ENCODE measurements at places on chromosomes 7 and 10.

DNA sequence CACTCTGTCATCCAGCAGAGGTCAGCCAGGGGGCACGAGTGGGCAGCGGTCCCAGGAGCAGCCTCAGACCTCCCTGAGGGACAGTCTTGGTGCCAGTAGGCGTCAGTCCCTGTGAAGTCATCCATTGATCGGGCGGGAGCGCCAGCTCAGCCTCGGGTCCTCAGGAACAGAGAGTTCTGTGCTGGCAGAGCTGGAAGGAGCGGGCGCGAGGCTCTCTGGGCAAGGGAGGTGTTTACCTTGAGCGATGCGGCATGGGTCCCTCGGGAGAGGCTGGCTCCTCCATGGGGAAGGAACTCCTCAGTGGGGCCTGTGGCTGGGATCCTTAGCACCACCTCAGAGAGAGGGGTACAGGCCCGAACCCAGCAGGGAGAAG lies 101.1 kb upstream of the PPIF start:
- no peak for DNase-seq

GRCh38 chr10:129770286-129770685 lies 193.8 kb downstream of the EBF3 start:
- no peak for DNase-seq

GRCh38 chr10:29063806-29064644 lies 224.8 kb upstream of the LYZL1 start:
- no peak for DNase-seq

DNA sequence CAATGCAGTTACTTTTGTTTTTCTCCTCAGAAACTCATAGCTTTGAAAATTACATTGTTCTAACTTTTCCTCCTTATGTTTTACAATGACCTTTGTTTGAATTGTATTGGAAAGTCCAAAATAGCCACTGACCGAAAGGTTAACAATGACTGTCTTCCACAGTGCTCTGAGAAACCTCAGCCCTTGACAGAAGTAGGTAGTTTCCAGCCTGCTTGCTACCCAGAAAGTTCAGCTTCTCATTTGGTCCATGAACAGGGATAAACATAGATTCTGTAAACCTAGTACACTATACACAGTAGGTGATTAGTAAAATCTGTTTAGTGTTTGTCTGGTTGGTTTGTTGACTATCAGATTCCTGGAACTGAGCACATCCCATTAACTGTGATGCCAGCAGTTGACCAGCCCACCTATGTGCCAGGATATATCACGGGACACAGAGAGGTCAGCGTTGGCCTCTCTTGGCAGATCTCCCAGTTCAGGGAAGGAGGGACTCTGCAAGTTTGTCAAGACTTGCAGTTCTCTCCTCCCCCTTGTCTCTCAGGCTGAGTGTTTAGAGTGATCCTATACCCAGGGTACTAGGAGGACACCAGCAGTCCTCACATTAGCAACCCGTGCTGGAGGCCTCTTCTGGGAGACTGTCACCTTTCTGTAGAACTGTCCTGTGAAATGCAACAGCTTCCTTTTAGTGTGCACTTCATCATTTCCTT lies 297.6 kb downstream of the ARHGAP12 start:
- DNase-seq: no peak

GRCh38 chr7:139844779-139845442 lies 15.8 kb downstream of the TBXAS1 start:
- DNase-seq: no peak

- DNase-seq: no peak
Measured at GRCh38 chr10:56370217-56371113, 9.4 kb upstream of the ZWINT start.

DNA sequence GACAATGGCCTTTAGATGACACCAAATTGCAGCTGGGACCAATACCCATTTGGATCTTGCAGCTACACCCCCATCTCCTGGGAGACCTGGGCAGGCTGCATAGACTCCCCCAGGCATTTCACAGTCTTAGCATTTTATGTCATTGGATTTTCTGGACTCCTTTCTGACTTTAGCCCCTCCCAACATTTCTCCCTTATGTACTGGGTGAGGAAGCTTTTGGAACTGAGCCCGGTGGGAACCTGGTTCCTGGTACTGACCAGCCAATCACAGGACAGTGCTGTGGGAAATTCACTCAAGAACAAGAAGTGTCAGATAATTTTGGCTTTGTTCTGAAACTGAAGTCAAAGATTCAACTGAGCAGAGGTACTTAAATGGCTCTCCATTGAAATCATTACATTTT lies 177.7 kb downstream of the ACTR3B start:
- no peak for DNase-seq

DNA sequence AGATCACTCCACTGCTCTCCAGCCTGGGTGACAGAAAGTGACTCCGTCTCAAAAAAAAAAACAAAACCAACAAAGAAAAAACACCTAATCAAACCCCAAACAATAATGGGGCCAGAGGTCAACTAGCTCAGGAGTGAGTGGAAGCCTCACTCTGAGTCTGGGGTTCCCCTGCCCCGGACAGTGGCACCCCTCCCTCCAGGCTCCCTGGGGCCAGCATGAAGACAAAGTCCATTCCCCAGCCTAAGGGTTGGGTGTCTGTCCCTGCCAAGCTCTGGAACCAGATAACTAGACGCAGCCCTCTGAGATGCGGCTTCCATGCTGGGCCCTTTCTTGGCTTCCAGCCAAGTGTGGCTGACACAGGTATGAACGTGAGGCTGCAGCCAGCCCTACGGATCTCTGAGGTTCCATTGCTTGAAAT lies 1.7 kb upstream of the FUOM start:
- DNase-seq: no peak

- no peak for DNase-seq
Measured at GRCh38 chr10:66990143-66990830, 64.5 kb downstream of the LRRTM3 start.
